Pericardium fibroblast (primary cell): ENCODE measurements at places on chromosomes 7 and 10. TPM values are rescaled to one million over a fixed set of nuclear protein-coding genes. Genes with fewer than 3 reads are reported as not detected.

Gene MUC3A
- total RNA-seq: not detected in 2 replicates

Gene FOXI2
- not detected in 2 replicates for total RNA-seq

Gene LRRN3
- total RNA-seq: 2.9 and 8.2 TPM in 2 replicates

Gene GPR141
- total RNA-seq: not detected in 2 replicates

Gene PLAC9
- total RNA-seq: 219 and 260 TPM in 2 replicates

Gene ZPBP
- not detected in 2 replicates for total RNA-seq
